Esophagus squamous epithelium (tissue), 5 donors: ENCODE measurements at places on chromosomes 4 and X. TPM values are rescaled to one million over a fixed set of nuclear protein-coding genes. Genes with fewer than 3 reads are reported as not detected.

The KIF4A gene
- 2.5 TPM for total RNA-seq

The GABRG1 gene
- total RNA-seq: not detected

The GLOD5 gene
- total RNA-seq: not detected

The TMSB4X gene
- 1,751 TPM for total RNA-seq

The ZNF518B gene
- total RNA-seq: 8.0 TPM

The CFAP47 gene
- not detected for total RNA-seq

The SLC6A14 gene
- total RNA-seq: not detected

The SUPT20HL2 gene
- not detected for total RNA-seq

The ADGRL3 gene
- 0.79 TPM for total RNA-seq

The FGF13 gene
- 0.48 TPM for total RNA-seq

- no peak for DNase-seq
- no peak overlapping the region for H3K4me3 ChIP-seq
- H3K27me3 ChIP-seq: no peaks in the 10 kb centered on the region
- no peak overlapping the region for H3K27ac ChIP-seq
These were observed 79.9 kb downstream of the FAAH2 start for GRCh38 chrX:57366430-57366829.

GRCh38 chr4:103244251-103244650 lies 46.1 kb upstream of the CENPE start:
- no peak overlapping the region for H3K27ac ChIP-seq
- no peaks in the 10 kb centered on the region for H3K36me3 ChIP-seq
- no peak for DNase-seq
- H3K27me3 ChIP-seq: no peaks in the 10 kb centered on the region
- no peaks in the 10 kb centered on the region for H3K4me1 ChIP-seq

DNA sequence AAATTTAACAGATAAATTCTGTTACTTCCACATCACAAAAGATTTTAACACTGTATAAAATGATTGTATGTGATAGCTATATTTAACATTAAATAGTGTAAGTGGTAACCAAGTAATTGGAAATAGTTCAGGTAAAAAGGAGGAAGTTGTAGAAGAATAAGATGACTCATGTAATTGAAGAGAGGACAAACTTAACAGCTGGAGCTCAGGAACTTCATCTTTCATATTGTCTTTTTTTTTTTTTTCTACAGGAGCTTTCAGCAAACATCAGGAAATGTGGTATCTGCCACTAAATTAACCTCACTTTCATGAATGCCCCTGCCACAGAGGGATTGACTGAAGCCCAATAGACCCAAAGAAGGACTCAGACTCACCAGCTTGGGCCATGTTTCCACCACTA lies 188.4 kb upstream of the VEGFC start:
- H3K4me3 ChIP-seq: no peak overlapping the region
- DNase-seq: no peak
- no peak overlapping the region for H3K27ac ChIP-seq

DNA sequence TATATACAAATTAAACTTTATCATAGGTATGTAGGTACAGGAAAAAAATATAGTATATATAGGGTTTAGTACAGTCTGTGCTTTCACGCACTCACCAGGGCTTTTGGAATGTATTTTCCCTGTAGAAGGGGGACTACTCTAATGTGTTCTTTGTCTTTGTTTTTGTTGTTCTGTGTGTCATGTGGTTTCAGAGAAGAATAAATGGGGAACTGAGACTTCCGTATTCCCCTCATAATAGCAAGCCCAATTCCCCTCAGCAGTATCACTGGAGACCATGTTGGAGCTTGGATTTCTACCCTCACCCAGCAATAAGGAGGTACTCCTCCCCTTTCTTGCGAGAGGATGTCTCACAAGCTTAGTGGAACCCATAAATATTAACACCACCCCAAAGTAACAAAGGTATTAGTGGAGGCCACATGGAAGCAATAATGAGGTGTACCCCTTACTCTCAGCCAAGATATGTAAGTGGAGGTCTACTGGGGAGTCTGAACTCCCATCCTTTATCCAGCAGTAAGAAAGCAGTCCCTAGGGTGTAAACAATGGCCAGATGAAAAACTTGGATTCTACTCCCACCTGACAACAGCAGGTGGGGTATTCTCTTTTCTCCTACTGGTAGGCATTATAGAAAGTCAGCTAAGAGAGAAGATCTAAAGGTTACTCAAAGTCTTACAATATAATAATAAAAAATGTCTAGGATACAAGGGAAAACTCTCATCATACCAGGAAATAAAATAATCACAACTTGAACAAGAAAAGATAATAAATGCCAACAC lies 805.4 kb upstream of the GALNTL6 start:
- no peak for DNase-seq
- no peak overlapping the region for H3K27ac ChIP-seq
- no peaks in the 10 kb centered on the region for H3K36me3 ChIP-seq
- no peak overlapping the region for H3K4me3 ChIP-seq
- no peaks in the 10 kb centered on the region for H3K4me1 ChIP-seq

GRCh38 chrX:53584891-53585290 lies 101.6 kb downstream of the HUWE1 start:
- no peaks in the 10 kb centered on the region for H3K27me3 ChIP-seq
- no peak for DNase-seq
- no peak overlapping the region for H3K27ac ChIP-seq
- H3K4me3 ChIP-seq: no peak overlapping the region
- H3K36me3 ChIP-seq: no peaks in the 10 kb centered on the region

DNA sequence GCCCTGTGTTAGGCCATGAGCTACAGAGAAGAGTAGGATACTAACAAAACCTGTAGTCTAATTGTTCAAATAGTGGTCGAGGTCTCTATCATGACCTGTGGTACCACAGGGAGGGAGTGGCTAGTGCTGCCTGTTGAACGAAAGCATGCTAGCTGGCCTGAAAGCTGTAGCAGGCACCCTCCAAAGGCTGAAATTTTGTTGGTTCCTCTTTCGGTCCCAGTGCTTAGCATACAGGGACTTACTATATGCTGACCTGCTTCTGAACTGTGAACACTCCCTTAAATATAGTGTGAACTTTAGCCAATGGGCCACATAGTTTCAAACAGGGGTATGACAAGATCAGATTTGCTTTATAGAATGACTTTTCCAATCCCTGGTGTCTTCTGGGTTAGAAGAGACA lies 113.4 kb downstream of the PJA1 start:
- no peaks in the 10 kb centered on the region for H3K4me1 ChIP-seq
- no peak for DNase-seq

- H3K27me3 ChIP-seq: no peaks in the 10 kb centered on the region
- H3K4me3 ChIP-seq: no peak overlapping the region
- DNase-seq: no peak
- no peak overlapping the region for H3K27ac ChIP-seq
These were observed 11.4 kb downstream of the PBDC1 start for GRCh38 chrX:76184276-76184675.

- no peaks in the 10 kb centered on the region for H3K27me3 ChIP-seq
- DNase-seq: no peak
- H3K27ac ChIP-seq: no peak overlapping the region
- H3K4me1 ChIP-seq: no peaks in the 10 kb centered on the region
These were observed 503.0 kb upstream of the BOD1L1 start for GRCh38 chr4:14130551-14130950.

DNA sequence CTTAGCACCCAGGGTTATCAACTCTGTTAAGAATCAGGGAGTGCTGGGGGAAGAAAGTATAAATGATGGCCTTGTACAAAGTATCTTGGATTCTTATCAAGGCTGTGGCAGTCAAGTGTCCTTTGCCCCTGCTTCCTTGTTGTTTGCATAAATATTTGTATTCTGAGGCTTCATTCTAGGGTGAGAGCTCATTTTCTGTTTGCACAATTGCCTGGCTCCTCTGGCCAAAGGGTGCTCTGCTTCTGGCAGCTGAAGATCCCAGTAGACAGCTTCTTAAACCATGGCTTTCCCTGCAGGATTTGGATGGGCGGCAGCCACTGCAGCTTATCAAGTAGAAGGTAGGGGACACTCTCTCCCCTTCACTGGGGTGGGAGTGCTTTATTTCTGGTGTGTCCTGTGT lies at the start of gene GBA3:
GBA3 (plus strand) TSS at position 202 of the 400 bp plus-strand sequence.
- H3K4me1 ChIP-seq: no peaks in the 10 kb centered on the region
- H3K27ac ChIP-seq: no peak within 1 kb of the TSS
- no peaks in the 10 kb centered on the region for H3K36me3 ChIP-seq
- no peak for DNase-seq

DNA sequence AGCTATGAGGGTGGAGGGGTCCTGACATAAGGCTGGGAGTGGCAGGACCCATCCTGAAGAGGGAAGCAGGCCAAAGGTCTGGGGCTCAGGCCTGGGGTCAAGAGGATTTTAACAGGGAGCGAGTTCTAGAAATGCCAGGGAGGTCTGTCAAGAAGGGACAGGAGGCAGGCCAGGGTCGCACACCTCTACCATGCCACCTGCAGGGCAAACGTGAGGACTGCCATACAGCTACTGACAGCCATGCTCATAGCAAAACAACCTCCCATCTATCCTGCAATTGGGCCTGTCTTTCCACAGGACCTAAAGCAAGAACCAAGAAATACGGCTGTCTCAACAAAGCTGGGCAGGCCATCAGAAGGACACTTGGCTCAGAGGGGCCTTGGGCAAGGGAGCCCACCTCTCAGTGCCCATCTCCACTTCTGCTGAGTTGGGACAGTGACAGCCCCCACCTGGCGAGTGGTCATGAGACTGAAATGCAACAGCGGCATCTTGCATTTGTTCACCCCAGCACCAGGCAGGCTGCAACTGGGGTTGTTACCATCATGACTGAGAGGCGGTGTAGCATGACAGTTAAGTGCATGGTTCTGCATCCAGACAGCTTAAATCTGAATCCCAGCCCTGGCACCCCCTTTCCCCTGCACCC lies 92.7 kb downstream of the WFS1 start:
- no peaks in the 10 kb centered on the region for H3K36me3 ChIP-seq
- H3K4me3 ChIP-seq: no peak overlapping the region
- peaks cover 7% of the 10 kb centered on the region for H3K27me3 ChIP-seq

DNA sequence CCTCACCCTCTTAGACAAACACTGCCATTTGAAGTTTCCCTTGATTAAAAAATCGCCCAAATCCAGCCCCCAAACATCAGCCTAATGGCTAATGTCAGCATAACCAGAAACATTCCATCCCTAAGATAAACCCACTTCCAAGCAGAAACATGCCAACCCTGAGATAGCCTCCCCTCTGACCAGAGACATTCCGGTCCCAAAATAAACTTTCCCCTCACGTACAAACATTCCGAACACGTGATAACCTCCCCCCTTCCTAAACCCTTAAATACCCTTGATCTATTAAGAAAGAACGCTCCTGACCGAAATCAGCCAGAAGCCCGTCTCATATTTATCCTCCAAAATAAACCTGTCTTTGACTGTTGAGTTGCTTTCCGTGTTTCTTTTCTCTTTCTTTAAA lies 237.2 kb downstream of the ASMT start:
- no peak overlapping the region for H3K4me3 ChIP-seq
- no peaks in the 10 kb centered on the region for H3K27me3 ChIP-seq
- H3K4me1 ChIP-seq: no peaks in the 10 kb centered on the region
- no peaks in the 10 kb centered on the region for H3K36me3 ChIP-seq
- no peak for DNase-seq

GRCh38 chr4:25723409-25723808 lies 67.8 kb downstream of the SLC34A2 start:
- no peak overlapping the region for H3K4me3 ChIP-seq
- no peak for DNase-seq
- H3K27ac ChIP-seq: no peak overlapping the region
- no peaks in the 10 kb centered on the region for H3K36me3 ChIP-seq
- no peaks in the 10 kb centered on the region for H3K27me3 ChIP-seq

- no peak overlapping the region for H3K27ac ChIP-seq
- H3K36me3 ChIP-seq: no peaks in the 10 kb centered on the region
- H3K4me3 ChIP-seq: no peak overlapping the region
These were observed 127.2 kb upstream of the PABPC4L start for GRCh38 chr4:134328741-134329140.

DNA sequence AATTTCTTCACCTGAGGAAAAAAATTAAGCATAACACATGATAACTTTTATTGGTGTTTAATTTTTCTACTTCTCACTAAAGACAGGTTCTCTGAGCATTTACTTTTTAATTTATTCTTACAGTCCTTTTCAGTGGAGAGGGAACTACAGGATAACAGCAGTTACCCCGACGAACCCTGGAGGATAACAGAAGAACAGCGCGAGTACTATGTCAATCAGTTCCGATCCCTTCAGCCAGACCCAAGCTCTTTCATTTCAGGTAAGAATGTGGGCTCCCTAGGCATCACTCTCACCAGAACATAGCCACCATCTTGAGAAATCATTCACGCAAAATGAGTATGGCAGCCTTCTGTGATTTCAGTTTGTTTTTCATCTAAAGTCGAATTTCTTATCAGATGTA lies 100.8 kb downstream of the REPS2 start:
- no peak overlapping the region for H3K27ac ChIP-seq
- H3K4me1 ChIP-seq: no peaks in the 10 kb centered on the region
- H3K27me3 ChIP-seq: no peaks in the 10 kb centered on the region
- no peaks in the 10 kb centered on the region for H3K36me3 ChIP-seq
- no peak for DNase-seq

GRCh38 chr4:108473163-108473720 lies 147.1 kb upstream of the RPL34 start:
- DNase-seq: no peak
- no peak overlapping the region for H3K27ac ChIP-seq
- no peak overlapping the region for H3K4me3 ChIP-seq
- H3K27me3 ChIP-seq: no peaks in the 10 kb centered on the region
- H3K4me1 ChIP-seq: no peaks in the 10 kb centered on the region

GRCh38 chrX:10634392-10635161 lies 14.2 kb upstream of the MID1 start:
- no peaks in the 10 kb centered on the region for H3K36me3 ChIP-seq
- H3K27me3 ChIP-seq: no peaks in the 10 kb centered on the region
- H3K4me1 ChIP-seq: no peaks in the 10 kb centered on the region
- H3K27ac ChIP-seq: no peak overlapping the region

DNA sequence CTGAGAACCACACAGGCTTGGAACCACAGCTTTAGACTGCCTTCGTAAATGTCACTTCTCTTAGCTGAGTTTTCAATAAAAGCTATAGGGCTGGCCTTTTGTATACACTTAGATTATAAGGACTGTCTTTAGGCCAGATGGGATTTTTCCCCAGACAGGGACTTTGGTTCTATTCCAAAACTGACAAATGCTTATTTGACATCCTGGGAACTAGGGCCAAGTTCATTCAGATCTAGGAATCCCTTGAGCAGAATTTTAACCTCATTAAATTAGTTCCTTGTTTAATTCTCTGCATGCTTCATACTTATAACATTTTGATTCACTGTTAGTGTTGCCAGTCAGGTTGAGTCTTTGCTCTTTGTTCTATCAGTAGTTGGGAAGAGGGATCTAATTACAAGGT lies 23.1 kb downstream of the ZRSR2 start:
- H3K27me3 ChIP-seq: no peaks in the 10 kb centered on the region
- peaks cover 8% of the 10 kb centered on the region for H3K36me3 ChIP-seq
- H3K27ac ChIP-seq: no peak overlapping the region
- no peak for DNase-seq
